ENCODE measurements at places on chromosomes 4 and X.

- DNase-seq = no peak
These were observed 8.7 kb downstream of the PYURF start for GRCh38 chr4:88514557-88515511.

DNA sequence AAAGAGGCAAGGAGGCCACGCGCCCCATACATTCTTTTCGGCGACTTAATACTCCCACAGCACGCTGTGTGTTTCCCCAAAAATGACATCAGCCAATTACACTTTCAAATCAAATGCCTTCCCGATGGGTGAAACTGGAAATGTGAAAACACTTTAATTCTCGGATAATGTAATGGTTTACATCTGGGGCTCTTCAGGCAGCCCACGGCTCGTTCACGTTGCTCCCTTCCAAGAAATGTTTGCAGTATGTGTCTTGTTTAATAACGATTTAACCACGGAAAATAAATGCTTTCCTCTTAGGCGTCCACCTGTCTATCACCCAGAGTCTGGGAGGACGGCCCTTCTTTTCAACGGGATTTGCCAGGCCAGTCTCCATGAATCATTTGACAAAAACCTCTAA, 272.5 kb downstream of the SHOX start:
- DNase-seq = no peak

- DNase-seq = no peak
These were observed 19.7 kb downstream of the FBXW7 start for GRCh38 chr4:152516156-152516555.

GRCh38 chrX:39212456-39212855, 411.2 kb downstream of the MID1IP1 start:
- DNase-seq = no peak

- DNase-seq = no peak
These were observed 20.5 kb downstream of the SEPTIN6 start for GRCh38 chrX:119672426-119672825.
